B cell (primary cell): ENCODE measurements at places on chromosomes 2 and 18.

GRCh38 chr2:42651057-42651456 is 82.6 kb downstream of the MTA3 start:
- no peak for DNase-seq

- no peak for DNase-seq
Measured at GRCh38 chr2:217445723-217446122, 557.1 kb downstream of the TNS1 start.

GRCh38 chr2:64227603-64228125 is 83.4 kb upstream of the PELI1 start:
- DNase-seq, result no peak

- no peak for DNase-seq
Measured at GRCh38 chr2:81835321-81836000, 1530.9 kb upstream of the LRRTM1 start.

DNA sequence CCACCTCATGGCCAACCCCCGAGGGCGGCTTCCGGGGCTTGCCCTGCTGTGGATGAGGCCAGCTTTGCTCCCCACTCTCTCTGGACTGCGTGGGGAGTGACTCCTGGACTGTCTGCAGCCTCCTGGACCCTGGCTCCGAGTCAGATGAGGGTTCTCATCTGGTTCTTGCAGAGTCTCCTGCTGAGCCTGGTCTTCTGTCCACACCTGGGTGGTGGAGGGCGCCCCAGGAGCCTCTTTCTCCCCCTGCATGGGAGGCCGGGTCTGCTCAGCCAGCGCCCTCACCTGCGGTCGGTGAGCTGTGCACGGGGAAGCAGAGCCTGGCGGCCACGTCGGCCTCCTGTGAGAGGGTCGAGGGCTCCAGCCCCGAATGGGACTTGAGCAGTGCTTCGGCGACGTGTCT is 78.3 kb downstream of the RTP5 start:
- DNase-seq, result no peak

DNA sequence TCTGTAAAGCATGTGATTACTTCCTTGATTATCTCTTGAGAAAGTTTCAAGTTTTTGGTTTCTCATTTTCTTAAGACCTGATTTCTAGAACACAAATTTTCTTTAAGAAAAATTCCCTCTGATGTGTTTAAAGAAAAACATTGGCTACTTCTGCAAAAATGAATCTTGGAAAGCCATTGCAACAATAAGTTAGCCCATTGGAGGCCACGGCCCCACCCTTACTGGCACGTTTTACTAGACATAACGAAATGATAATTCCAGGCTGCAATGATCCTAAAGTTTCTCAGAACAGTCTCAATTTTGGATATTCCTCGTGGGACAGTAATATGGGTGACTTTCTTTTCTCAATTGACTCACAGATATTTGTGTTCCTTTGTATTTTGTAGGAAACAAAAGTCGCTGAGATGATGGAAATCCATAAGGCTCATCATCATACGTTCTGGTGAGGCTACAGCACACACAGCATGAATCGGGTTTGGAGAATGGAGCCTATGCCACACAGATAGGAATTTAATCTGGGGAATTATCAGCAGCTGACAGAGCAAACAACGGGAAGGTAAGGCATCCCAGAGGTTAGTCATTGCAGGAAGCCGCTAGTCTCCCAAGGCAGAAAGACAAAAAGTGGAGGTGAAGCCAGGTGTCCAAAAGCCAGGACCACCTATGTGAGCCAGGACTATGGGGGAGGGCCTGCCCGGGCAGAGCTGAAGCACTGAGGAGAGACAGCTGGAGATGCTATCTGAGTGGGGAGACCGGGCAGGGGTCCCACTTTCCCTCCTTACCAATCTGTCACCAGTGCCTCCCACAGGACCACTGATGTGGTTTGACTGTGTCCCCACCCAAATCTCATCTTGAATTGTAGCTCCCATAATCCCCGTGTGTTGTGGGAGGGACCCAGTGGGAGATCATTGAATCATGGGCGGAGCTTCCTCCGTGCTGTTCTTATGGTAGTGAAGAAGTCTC is 35.9 kb downstream of the SOWAHC start:
- no peak for DNase-seq

DNA sequence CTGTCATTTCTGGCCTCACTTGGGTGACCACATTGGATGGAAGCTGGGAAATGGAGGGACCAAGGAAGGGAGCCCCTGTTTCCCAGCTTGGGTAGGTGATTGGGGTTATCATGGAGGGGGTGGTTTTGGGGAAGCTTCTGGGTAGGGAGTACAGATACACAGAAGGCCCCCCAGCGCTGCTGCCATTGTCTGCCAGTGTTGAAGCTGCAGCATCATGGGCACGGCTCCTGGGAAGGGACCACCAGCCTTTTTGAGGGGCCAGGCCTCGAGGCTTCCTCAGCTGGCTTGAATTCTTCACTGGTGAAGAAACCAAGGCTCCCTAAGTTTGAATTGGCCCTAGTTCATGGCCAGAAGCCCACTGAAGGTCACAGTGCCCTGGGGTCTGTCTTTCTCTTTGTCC is 25.2 kb downstream of the SH3RF3 start:
- DNase-seq, result no peak

DNA sequence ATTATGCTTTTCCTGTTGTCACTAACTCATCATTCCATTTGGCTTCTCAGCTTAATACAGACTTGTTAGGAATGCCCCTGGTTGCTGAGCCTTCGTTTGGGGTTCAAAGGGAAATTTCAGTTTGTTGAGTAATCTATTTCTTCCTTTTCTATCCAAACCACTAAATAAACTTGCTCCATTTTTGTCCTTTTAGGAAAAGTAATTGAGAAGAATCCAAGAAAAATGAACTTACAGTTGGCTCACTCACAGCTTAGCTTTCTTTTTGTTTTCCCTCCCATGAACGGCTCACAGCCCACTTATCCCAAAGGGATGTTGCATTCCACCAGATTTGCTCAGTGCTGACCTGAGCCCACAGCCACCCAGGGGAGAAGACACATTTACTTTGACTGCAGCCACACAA is 73.9 kb downstream of the SOX11 start:
- no peak for DNase-seq

- DNase-seq, result no peak
Measured at GRCh38 chr2:17148407-17149145, 369.7 kb downstream of the RAD51AP2 start.

- DNase-seq, result no peak
Measured at GRCh38 chr2:235855011-235855410, 313.2 kb downstream of the GBX2 start.

- no peak for DNase-seq
Measured at GRCh38 chr18:48787203-48788151, 163.3 kb downstream of the SMAD7 start.

GRCh38 chr2:33108483-33109443 is 162.0 kb downstream of the LTBP1 start:
- no peak for DNase-seq

GRCh38 chr2:227595797-227596196 is 2.9 kb upstream of the SCYGR2 start:
- DNase-seq, result no peak

- no peak for DNase-seq
Measured at GRCh38 chr18:73895701-73896100, 251.9 kb downstream of the FBXO15 start.

- DNase-seq, result no peak
Measured at GRCh38 chr2:110992886-110993285, 127.8 kb upstream of the BCL2L11 start.

DNA sequence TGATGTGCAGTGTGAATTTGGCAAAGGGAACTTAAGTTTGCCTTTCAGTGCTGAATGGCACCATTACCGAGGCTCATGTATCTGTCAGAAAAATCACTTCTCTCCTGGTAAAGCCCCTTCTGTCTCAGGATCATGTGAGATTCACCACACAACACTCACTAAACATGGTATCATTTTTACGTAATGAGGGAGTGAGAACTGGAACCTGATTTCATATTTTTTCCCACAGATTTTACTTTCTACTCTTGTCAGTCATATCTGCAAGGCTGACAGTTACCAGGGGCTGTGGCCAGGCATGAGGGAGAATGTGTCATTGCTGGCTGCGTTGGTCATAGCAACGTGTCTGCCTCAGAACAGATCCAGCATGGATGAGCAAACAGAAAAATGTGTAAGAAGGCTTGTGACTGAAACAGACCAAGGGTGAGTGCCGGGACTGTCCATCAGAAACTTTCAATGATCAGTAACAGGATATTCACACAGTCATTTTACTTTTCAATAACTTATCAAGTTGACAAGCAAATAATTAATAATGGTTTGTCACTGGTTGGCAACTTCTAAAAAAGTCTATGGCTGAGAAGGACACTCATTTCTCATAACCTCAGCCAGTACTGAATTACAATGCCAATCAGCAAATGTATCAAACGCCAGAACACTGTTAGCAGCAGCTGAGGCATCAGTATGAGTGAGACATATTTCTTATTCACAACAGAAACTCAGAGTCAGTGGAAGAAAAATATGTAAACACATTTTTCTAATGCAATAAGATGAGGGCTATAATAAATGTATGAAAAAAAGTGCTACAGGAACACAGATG is 100.5 kb downstream of the CDC42EP3 start:
- no peak for DNase-seq

DNA sequence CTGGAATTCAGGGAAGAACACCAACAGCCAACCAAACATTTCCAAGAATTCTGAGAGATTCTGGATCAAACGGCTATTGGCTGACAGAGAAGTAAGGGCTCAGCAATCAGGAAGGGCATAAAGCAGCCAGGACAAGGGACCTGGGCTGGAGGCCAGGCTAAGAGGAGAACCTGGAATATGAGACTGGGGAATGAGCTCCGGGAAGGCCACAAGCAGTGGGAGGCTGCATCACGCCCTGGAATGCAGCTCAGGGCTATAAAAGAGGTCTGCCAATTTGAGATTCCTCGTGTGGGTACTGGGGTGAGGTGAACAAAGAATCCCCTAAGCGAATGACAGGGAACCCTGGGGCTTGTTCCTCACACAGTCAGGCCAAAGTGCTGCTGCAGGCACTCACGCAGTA is 60.4 kb downstream of the ANO7 start:
- DNase-seq, result no peak

DNA sequence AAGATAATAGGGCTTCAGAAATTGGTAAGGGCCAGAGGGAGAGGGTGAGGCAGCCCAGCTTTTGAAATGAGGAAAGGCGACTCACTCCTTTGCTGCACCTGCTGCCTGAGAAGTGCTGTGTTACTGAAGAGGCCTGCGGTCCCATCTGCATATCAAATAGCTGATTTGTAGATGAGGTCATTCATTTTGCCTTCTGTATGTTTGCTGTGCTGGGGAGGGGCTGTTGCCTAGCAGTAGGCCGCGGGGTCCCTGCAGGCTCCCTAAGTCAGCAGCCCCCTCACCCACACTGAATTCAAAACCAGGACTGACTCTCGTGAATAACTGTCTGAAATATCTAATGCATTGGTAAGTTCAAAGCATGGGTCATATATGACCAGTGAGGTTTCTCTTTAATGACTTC is 377.2 kb downstream of the SOX11 start:
- no peak for DNase-seq

GRCh38 chr2:219362524-219363164 is 25.1 kb downstream of the DNPEP start:
- no peak for DNase-seq

GRCh38 chr2:225354281-225354774 is 45.2 kb upstream of the NYAP2 start:
- DNase-seq, result no peak

- DNase-seq, result no peak
Measured at GRCh38 chr2:120660056-120660694, 75.5 kb upstream of the GLI2 start.

DNA sequence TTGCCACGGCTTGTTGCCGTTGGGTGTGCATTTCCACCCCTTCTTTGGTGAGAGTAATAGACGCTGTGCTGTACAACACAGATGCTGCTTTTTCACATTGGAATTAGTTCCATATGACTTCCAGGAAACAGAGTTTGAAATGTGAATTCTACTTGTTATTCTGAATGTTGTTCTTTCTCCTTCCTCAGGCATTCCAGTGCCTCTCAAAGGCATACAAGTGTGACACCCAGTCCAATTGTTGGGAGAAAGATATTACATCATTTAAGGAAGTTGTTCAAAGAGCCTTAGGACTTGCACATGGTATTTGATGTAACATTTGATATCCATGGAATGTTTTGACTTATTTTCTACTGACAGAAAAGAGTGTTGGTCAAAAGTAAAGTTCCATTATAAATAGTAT is 134.4 kb upstream of the LTBP1 start:
- no peak for DNase-seq

GRCh38 chr2:20609995-20610357 is 40.9 kb downstream of the HS1BP3 start:
- no peak for DNase-seq

DNA sequence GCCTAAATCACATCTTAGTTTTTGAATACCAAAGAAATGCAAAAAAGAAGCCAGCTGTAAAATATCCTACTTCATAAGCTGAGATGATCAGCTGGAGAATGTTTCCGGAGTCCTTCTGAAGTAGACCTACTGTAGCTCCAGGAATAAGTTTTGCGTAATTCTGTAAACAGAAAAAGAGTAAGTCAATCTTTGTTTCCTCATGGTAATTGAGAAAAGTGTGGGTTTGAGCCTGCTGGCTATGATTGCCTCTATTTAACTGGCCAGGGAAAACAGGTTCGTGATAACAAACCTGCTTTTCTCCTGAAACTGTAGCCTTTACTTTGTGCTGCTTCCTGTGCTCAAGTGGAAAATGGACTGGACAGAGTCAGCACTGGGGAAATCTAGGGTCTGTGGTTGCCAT is 58.2 kb downstream of the ITGB6 start:
- DNase-seq, result no peak

- DNase-seq, result no peak
Measured at GRCh38 chr2:137096693-137097092, 331.3 kb downstream of the THSD7B start.

DNA sequence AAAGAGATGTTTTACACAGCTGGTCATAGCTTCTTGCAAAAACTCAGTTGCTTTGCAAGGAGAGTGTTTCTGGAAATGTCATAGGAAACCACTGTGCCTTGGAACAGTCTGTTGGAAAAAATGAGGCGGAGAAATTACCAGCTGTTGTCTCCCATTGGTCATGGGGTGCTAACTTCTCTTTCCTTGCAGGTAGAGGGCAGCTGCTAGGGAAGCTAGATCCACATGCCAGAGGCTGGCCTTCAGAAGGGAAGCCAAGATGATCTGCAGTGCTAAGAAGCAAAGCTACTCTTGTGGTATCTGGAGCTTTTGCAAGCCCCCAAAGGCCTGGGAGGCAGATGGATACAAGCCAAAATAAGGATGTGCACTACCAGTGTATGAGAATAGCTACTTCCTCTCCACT is 34.8 kb upstream of the LAMA1 start:
- DNase-seq, result no peak

- DNase-seq, result no peak
Measured at GRCh38 chr2:129885735-129886134, 93.7 kb upstream of the RAB6C start.

GRCh38 chr18:12059334-12060181 is 34.1 kb upstream of the ANKRD62 start:
- DNase-seq, result no peak

- DNase-seq, result peak; percentile 6
Measured at GRCh38 chr2:26068602-26069298, 34.9 kb downstream of the RAB10 start.

DNA sequence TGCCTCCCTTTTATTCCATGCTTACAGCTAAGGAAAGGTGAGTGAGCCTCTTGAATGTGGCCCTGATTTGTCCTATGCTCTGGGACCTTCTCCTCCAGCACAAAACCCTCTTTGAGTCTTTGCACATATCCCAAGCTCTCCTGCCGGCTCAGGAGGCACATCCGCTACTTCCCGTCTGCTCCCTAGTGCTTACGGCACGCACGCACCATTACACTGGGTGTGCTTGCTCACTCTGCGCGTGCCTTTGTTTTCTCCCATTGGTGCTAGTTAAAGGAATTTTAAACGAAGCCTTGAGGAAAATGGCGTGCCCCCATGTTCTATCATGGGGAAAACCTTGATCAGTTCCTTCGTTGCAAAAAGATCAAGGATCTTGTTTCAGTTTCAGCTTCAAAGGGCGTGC is 7.9 kb upstream of the DGKD start:
- no peak for DNase-seq

- no peak for DNase-seq
Measured at GRCh38 chr2:19020144-19021099, 338.0 kb downstream of the OSR1 start.
